ENCODE measurements at places on chromosomes 16 and 17.

- DNase-seq, result no peak
These were observed 893 bp upstream of the ODF4 start for GRCh38 chr17:8338753-8339140.

DNA sequence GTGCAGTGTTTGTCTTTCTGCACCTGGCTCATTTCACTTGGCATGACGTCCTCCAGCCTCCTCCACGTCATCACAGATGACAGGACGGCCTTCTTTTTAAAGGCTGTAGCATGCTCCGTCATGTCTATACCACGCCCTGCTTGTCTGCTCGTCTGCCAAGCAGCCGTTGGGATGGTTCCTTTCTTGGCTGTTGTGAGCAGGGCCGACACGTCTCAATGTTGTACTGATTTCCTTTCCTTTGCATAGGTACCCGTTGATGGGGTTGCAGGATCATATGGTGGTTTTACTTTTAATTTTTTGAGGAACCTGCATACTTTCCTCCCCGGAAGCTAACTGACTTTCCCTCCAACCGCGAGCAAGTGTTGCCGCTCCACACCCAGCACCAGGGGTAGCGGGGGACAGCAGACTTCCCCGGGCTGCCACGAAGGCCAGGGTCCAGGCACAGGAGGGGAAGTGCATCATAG, 212.2 kb upstream of the ZNF469 start:
- DNase-seq, result no peak

DNA sequence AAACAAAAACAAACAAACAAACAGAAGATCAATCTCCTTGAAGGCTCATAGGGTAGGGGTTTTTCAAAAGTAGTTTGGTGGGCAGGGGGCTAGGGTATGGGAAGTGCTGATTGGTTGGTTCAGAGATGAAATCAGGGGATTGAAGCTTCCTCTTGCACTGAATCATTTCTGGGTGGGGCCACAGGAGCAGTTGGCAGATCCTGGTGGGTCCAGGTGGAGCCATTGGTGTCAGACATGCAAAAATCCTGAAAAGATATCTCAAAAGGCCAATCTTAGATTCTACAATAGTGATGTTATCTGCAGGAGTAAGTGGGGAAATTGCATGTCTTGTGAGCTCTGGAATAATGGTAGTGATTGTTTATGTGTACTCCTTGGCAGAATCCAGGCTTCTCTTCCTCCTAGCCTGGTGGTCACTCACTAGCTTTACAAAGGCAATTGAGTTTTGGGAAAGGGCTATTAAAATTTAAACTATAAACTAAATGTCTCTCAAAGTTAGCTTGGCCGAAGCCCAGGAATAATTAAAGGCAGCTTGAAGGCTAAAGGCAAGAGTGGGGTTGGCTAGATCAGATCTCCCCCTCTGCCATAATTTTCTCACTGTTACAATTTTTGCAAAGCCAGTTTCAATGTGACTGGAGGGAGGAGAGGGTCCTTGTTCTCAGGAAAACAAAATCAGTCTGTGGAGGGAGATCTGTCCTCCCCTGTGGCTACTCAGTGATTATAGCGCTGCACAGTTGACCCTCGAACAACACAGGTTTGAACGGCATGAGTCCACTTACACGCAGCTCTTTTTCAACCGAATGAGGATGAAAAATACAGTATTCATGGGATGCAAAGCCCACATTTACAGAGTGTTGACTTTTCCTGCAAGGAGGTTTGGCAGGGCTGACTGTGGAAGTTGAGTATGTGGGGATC, 45.2 kb downstream of the RNF112 start:
- no peak for DNase-seq

DNA sequence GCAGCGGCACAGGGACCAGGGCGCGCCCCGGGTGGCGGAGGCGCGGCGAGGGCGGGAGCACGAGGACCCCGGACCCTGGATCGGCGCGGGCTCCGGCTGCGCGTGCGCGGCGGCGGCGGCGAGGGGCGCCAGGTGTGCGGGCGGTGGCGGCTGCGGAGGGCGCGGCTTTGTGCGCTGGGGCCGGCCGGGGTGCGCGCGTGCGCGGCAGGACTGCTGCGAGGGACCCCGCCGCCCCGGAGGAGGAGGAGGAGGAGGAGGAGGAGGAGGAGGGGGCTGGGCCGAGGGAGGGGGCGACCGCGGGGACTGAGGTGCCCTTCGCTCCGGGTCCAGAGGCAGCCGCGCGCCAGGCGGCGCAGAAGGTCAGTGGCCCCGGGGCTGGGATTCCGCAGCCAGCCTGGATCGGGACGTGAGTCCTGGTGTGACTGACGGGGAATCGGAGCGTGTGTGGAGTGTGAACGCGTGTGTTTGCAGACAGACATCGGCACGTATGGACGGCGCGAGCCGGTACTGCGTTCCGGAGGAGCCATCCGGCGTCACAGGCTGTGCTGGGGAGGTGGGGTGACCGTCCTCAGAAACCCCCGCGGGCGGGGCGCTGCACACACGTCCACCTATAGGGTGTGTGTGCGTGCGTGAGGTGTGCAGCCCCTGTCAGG, 19.5 kb upstream of the RAP1GAP2 start:
- no peak for DNase-seq

GRCh38 chr17:535198-535597, 179.4 kb downstream of the VPS53 start:
- DNase-seq, result no peak

GRCh38 chr16:66364117-66364958, 2.2 kb upstream of the CDH5 start:
- no peak for DNase-seq

DNA sequence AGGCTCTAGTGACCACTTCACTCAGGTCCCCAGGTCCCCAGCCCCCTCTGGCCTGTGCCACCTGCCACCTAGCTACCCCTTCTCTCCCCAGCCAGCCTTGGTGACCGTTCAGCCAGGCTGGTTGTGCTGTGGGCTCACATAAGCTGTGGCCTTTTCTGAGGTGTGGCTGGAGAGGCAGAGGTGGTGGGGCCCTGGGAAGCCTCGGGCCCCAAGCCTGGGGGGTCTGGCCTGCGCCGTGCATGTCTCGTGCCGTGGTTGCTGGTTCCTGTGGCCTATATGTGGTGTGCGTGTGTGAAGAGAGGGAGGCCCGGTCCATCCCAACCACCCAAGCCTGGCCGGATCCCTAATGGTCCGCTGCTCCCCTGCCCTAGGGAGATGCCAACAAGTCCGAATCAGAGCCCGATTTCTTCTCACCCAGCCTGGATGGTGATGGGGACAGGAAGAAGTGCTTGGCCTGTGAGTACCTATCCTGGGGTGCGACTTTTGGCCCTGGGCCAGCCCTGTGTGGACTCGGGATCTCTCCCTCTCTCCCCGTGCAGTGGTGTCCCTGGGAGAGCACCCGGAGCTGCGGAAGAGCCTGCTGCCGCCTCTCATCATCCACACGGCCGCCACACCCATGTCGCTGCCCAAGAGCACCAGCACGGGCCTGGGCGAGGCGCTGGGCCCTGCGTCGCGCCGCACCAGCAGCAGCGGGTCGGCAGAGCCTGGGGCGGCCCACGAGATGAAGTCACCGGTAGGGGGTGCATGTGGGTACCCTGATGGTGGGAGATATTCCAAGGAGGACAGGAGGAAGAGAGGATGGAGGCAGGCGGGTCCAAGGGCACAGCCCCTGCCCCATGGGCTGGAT, 35.9 kb downstream of the CACNA1G start:
- no peak for DNase-seq

GRCh38 chr17:7550344-7550743, 1.5 kb downstream of the TNFSF12 start:
- DNase-seq, result no peak

DNA sequence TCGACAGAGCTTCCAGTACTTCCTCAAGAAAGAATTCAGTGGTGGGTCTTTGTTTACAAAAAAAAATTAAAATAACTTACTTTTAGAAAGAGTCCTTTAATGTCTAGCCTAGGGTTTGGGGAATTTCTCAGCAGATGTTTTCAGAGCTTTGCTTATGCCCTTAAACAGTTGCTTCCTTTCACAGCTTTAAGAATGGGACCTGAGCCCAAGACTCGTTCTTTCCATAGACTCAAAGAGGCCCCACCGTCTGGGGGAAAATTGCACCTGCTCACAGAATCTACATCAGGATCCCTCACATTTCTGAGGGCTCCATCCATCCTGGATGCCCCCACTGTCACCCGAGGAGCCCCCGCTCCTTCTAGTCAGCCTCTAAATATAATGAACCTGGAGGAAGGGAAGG, 60.0 kb downstream of the RGS9 start:
- no peak for DNase-seq

GRCh38 chr17:11909348-11909747, 87.9 kb downstream of the ZNF18 start:
- DNase-seq, result no peak

- DNase-seq, result no peak
These were observed 8.5 kb upstream of the SPNS2 start for GRCh38 chr17:4490109-4490591.

- DNase-seq, result no peak
These were observed 109.6 kb upstream of the CDH5 start for GRCh38 chr16:66256919-66257318.

- DNase-seq, result no peak
These were observed 31.7 kb downstream of the CRISPLD2 start for GRCh38 chr16:84851192-84852127.

GRCh38 chr17:19287651-19288050, 50.5 kb downstream of the EPN2 start:
- DNase-seq, result no peak

GRCh38 chr16:9035996-9036395, 55.4 kb upstream of the HAPSTR1 start:
- no peak for DNase-seq

DNA sequence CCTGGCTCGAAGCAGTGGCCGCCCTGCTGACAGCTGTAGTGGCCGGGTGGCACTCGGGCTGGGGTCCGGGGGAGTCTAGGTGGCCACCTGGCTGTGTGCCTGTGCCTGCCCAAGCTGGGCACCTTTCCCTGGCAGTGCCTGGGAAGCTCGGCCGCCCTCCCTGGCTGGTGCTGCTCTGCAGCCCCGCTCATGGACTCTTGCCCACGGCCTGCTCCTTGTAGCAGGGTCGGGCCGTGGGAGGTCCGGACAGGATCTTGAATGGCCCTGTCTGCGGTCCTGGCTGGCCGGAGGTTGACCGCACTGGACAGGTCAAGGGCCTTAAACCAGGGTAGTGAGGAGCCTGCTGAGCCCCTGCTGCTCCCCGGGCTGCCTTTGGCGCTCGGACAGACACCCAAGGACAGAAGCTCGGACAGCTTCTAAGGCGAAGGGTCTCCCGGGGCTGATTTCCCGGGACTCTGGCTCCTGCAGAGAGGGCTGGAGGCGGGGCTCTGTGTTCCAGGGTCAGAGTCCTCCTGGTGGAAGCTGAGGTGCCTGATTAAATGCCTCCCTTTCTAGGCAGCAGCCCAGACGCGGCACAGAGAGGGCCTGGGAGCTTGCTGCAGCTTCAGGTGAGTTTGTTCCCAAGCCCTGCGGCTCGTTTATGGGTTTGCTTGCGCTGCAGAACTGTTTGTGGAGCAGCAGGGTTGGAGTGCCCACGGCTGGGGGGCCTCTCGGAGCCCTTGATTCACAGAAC, 6.0 kb downstream of the CAPN15 start:
- no peak for DNase-seq

DNA sequence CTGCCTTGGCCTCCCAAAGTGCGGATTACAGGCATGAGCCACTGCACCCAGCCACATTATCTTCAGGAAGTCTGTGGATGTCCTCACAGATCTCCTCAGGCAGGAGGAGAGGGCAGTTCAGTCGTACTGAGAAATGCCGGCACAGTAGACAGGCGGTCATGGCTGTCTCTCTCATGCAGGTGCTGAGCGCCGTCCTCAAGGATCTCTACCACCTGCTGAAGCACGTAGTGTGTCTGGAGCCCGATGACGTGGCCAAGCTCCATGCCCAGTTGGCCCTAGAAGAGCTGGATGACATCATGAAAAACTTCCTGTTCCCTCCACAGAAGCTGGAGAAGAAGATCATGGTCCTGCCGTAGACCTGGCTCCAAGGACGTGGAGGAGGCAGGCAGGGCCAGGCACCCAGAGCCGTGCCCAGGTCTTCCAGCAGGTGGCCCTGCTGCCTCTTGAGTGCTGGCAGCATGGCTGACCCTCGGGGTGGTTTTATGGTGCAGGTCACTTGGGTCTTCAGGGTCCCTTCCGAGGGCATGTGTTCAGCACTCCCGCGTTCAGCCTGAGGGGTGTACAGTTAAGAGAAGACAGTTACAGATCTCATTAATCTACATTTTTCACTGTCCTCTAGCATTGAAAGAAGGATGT, 22.0 kb upstream of the HAS3 start:
- no peak for DNase-seq

GRCh38 chr16:53541326-53541725, 38.3 kb upstream of the AKTIP start:
- DNase-seq, result no peak

DNA sequence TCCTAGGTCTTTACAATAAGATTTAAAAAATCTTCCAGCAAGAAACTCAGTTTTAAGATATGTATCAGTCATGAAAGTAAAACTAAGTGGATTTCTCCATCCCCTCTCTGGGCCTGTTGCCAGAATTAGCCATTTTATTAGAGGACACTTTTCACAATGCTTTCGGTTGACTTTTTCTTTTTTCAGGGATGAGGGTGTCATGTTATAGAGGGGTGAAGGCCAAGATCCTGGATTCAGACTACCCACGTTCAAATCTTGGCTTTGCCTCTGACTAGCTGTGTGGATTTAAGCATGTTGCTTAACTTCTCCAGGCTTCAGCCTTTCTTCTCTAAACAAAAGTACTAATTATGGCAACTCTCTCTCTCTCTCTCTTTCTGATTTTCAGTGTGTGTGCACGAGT, 111.7 kb upstream of the COX10 start:
- no peak for DNase-seq

DNA sequence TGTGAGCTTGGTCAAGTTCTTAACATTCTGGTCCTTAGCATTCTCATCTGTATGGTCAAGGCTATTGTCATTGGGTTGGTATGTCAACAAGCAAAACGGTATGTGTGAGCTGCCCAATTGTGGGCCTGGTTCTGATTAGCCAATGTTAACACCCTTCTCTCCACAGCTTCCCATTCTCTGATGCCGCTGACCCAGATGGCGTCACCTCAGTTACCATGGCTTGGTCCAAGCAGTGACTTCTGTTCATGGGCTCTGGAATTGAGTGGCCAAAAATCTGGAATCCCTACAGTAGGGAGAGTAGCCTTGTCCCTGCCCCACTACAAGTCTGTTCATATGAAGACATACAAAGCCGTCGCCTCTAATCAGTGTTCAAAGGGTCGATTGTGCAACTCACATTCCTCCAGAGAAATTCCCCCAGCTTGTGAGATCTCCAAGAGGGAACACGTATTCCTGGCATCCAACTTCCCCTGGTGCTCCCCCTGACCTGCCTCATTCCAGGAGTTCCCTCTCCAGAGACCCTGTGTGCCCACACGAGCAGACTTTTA, 15.8 kb downstream of the TMEM98 start:
- no peak for DNase-seq

DNA sequence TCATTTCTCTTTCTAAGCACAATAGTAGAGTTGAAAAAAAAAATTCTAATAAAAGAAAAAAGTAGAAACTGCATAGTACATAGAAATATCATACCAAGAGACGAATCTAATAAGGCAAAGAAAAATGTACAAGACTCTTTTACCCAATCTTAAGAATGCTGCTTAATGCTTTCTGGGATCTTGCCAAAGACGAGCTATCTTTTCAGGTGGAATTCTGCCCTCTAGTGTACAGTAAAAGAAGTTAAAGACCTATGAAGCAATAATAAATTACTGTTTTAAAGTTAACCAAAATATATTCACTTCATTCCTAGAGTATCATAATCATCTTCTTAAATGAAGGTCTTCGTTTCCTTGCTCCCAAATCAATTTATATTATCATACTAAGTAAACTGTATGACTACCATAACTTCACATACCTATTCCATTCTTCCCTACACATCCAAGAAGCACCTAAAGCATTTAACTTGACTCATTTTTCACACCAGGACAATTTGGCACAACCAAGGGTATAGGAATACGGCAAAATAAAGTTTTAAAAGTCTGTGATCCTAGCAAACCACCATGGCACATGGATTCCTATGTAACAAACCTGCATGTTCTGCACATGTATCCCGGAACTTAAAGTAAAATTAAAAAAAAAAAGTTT, 47.7 kb downstream of the CFDP1 start:
- DNase-seq, result no peak

All from activated CD4-positive, CD25-positive, alpha-beta regulatory T cell treated with anti-CD3 and anti-CD28 coated beads, Interleukin-2, amount 50 U/mL, for 72 hours (primary cell).